Neuronal stem cell (in vitro differentiated cells): ENCODE measurements at places on chromosomes 3 and 15.

GRCh38 chr3:184347321-184348056 is 10.1 kb downstream of the FAM131A start:
- DNase-seq: no peak

DNA sequence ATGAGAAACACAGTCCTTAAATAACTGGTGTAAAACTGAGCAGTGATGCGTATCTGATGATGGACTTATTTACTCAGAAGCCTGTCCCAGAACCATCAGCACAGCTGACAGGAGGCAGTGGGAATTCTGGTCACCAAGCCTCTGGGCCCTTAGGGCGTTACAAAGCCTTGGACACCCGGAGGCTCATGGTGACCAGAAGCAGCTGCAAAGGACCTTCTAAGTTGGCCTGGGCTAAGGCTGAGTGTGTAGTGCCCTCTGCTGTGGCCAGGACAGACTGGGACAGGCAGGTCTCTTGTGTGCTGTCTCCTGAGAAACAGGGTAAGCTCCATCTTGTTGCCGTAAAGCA is 168.9 kb downstream of the ATP10A start:
- DNase-seq: no peak

GRCh38 chr15:63500265-63501250 is 3.8 kb upstream of the USP3 start:
- no peak for DNase-seq

GRCh38 chr15:90576711-90577389 is 47.1 kb downstream of the CRTC3 start:
- DNase-seq: no peak

DNA sequence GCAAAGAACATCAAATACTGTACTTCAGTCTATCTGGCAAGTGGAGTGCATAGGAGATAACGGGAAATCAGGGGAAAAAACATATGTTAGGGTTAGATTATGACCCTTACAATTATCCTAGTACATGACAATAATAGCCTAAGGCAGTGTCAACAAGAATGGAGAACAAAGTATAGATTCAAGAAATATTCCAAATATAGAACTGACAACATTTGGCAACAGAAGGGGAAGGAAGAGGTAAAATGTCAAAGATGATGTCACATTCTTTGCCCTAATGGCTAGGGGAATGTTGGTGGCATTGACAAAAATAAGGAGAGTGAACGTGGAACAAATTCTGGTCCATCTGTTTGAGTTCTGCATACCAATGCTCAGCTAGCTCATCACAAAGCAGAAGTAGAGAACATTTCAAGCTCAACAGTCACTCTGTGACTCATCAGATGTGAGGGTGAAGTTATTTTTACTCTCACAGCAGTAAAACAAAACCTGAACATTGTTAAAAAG is 15.5 kb upstream of the ATP8B4 start:
- DNase-seq: no peak

DNA sequence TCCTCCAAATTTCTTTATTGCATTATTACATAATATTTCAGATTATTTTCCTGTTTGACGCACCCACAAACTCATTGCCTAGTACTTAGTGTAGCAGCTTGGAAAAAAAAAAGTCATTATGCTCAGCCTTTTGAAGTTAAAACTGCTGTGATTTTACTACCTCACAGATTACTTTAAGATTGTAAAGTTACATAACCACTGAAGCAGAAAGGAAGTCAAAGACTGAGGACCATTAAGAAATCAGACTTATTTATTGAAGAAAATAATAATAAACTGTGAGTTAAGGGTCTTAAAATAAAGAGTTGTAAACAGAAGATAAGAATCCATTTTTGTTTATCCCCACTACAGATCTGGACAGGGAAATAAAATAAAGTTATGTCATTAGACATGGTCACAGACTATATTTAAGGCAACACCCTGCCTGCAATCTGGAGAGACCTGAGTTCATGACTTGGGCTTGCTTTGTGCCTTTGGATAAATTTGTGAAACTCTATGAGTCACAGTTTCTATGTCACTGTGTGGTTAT is 212.1 kb upstream of the ROBO2 start:
- no peak for DNase-seq

DNA sequence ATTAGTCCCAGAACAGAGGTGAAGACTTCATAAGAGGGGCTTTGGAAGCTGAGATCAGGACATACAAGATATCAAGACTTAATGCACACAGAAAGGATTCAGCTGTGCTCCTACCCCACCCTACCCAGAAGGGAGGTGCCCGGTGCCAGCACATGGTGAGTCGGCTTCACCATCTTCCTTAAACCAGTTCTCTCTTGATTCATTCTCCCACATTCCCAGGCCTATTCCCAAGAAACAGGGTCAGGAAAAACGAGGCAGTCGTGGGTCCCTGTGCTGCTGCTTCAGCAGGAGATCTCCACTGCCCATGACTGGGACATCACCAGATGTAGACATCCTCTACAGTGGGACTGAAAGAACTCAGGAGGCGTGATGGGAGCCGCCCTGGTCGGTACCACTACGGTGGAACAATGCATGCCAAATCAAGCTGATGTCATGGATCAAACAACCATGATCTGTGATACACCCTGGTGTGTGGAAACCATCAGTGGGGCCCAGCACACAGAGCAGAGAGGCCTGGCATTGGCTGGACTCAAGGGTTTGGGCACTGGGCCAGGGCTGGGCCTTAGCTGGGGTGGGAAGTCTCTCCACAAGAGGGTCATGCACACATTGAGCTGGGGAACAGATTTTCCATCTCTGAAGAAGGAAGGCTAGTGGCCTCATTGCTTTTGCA is 41.9 kb downstream of the CCDC12 start:
- DNase-seq: no peak

DNA sequence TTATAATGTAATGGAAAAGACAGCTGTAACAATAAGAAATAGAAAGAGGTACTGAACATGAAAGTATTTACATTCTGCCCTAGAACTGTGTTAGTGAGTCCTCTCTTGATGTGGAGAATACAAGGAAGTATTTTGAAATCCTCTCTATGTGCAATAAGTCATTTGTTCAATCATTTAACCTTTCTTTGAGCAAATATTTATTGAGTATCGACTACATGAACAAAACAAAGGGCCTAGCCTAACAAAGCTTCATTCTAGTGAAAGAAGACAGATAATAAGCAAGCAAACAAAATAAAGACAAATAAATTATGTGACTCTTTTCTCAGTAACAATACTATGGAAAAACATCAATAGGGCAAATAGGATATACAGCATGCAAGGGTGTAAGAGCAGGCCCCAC is 354.9 kb upstream of the ATP11B start:
- DNase-seq: no peak

GRCh38 chr15:51731549-51732267 is 5.7 kb downstream of the LYSMD2 start:
- no peak for DNase-seq

- no peak for DNase-seq
These were observed 503.0 kb upstream of the PROK2 start for GRCh38 chr3:72287956-72288355.

DNA sequence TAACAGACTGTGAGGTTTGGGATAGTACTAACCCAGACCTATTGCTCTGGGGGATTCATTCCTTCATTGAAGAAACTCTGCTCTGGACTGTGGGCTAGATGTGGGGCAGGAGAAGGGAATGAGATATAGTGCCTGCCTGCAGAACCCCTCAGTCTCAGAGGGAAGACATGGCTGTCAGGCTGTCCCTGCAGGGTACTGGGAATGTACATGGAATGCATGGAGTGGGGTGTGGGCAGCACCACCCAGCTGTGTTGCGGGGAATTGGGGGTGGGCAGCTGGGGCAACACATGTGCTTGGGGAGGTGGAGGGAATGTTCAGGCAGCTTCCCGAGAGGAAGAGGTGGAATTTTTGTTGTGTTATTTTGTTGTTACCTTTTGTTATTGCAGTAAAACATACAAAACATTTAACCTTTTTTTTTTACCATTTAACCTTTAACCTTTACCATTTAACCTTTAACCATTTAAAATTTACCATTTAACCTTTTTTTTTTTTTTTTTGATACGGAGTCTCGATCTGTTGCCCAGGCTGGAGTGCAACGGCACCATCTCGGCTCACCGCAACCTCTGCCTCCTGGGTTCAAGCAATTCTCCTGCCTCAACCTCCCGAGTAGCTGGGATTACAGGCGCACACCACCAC is 7.3 kb downstream of the PAQR5 start:
- DNase-seq: no peak

- no peak for DNase-seq
These were observed 265.6 kb upstream of the CDIN1 start for GRCh38 chr15:36313736-36314280.

- DNase-seq: no peak
These were observed 9.3 kb upstream of the UBE2E2 start for GRCh38 chr3:23193831-23194230.

GRCh38 chr3:1087066-1087560 is 5.7 kb upstream of the CNTN6 start:
- no peak for DNase-seq

GRCh38 chr3:64067506-64068346 is 44.4 kb upstream of the PSMD6 start:
- DNase-seq: no peak

DNA sequence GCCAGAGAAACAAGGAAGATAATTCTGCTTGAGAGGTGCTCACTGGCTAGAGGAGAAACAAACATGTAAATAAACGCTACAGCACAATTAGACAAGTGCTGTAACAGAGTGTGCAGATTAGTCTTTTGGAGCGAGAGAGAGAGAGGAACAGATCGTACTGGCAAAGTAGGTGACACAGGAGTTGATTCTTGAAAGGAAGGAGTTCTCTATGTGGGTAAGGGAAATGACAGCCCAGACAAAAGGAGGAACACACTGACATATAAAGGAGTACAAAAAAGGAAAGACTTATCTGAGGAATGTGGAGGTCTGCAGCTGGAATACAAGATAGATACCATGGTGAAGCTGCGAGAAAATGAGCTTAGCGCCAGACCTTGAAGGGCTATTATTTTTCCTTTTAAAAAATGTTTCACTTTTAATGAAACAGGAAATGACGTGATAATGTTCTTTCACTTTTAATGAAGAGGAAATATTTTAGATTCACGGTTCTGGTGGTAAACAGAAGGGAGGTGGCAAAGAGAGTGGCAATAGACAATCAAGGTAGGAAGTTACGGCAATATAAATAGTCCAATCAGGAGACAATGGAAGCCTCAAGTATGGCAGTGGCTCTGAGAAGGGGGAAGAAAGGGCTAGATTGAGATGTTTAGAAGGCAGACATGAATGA is 202.9 kb downstream of the VPS13C start:
- no peak for DNase-seq

- DNase-seq: no peak
These were observed 519.2 kb downstream of the OTOL1 start for GRCh38 chr3:162015856-162016255.

GRCh38 chr15:86735247-86736040 is 655.8 kb downstream of the AGBL1 start:
- no peak for DNase-seq

GRCh38 chr15:65777053-65777452 is 15.0 kb downstream of the DENND4A start:
- no peak for DNase-seq

DNA sequence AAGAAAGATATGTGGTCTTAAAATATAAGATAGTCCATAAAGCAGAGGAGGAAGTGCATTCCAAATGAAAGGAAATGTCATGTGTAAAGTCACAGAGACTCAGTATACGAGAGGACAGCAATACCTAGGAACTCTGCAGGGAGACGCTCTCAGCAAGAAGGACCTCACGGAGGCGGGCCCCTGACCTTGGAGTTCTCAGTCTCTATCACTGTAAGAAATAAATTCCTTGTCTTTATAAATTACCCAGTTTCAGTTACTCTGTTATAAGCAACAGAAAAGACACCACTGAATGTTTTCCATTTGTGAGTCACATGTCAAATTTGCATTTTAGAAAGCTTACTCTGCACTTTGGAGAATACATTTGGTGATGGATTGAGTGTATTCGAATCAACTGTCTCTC is 140.6 kb downstream of the GBE1 start:
- no peak for DNase-seq

- DNase-seq: no peak
These were observed 44.8 kb upstream of the KCNH8 start for GRCh38 chr3:19103510-19103909.

DNA sequence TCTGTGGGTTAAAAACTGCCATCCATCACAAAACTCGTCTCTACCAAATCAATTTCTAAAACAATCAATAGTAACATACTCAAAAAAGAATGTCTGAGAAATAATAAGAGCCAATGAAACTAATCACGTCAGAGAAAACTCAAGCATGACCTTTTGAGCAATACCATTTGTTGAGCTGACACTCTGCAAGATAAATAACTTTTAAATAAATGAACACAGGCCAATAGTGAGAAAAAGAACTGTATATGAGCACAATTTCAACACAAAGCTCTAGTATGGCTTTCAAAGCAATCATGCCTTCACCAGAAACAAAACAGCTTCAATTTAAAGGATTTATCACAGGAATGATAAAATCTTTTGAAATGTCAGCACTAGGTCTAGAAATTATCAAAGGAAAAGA is 249.2 kb upstream of the SETMAR start:
- DNase-seq: no peak

GRCh38 chr3:51969841-51970240 is 2.6 kb upstream of the PCBP4 start:
- DNase-seq: no peak

- DNase-seq: no peak
These were observed 124.7 kb downstream of the EPHA3 start for GRCh38 chr3:89232155-89232554.

GRCh38 chr3:51974277-51974962 is 444 bp upstream of the ABHD14A start:
- no peak for DNase-seq

DNA sequence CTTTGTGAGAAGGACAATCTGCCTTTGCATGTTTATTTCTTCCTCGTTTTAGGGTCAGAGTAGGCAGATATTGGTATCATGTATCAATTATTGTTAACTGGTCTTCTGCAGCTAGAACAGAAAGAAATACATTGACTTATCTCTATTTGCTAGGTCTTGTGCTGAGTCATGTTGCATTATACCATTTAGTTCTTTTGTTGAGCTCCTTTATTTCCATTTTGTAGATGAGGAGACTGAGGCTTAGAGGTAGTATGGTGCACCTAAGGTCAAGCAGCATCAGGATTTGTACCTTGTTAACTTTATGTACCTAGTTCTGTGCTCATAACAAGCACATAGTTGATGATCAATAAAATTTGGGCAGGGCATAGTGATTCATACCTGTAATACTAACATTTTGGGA is 182.6 kb downstream of the ITPR1 start:
- DNase-seq: no peak

- no peak for DNase-seq
These were observed 29.2 kb downstream of the SENP8 start for GRCh38 chr15:72147418-72147817.
